ENCODE measurements at places on chromosomes 16 and 17.
A peak's percentile ranks its signal among the peaks of the same experiment; 100 is the strongest.

GRCh38 chr17:4965311-4965986 lies 2.2 kb downstream of the SPAG7 start:
- no peak for DNase-seq

GRCh38 chr17:77737442-77738265 lies 220.8 kb upstream of the TNRC6C start:
- DNase-seq, result no peak

DNA sequence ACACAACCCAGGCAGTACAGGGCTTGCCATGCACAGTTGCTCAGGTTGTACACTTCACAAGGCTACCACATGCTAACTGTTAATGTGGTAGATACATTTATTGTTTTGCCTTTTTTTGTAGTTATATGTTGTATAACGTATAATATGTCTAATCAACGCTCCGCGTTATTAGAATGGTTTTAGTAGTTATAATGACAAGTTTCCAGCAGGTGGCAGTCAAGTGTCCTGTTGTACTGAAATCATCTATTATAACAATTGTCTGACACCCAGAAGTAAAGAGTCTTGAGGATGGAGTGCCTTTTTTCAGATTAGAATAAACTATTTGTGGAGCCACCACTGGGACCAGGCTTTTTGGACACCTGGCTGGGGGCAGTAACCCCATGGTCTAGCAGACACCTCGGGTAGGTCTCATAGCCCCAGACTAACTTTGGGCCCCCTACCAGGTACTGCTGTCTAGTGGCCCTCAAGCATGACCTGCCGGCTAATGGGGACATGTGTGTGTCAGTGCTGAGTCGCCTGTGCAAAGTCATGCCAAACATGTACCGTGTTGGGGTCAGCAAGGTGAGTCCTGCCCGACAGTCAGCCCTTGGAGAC lies 32.8 kb downstream of the MYO15A start:
- peak; percentile 12 for DNase-seq

- no peak for DNase-seq
Measured at GRCh38 chr16:72666267-72666666, 381.7 kb downstream of the ZFHX3 start.

- no peak for DNase-seq
Measured at GRCh38 chr17:34580685-34581445, 1.5 kb downstream of the TMEM132E start.

DNA sequence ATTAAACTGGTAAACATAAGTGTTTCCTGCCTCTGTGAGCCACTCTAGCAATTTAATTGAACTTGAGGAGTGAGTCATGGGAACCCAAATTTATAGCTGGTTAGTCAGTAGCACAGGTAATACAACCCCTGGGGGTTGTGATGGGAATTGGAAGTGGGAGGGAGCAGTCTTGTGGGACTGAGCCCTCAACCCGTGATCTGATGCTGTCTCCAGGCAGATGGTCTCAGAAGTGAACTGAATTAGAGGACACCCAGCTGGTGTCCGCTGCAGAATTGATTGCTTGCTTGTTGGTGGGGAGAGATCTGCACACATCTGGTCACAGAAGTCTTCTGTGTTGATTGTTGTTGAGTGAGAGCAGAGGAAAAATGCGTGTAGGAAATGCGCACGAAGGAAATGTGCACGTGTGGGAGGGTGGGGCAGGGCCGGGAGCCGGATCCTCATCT lies 7.7 kb upstream of the ST6GALNAC2 start:
- peak; percentile 37 for DNase-seq

GRCh38 chr16:5634666-5635180 lies 537.1 kb upstream of the EEF2KMT start:
- DNase-seq, result no peak

GRCh38 chr17:67557921-67558320 lies 159.8 kb upstream of the NOL11 start:
- DNase-seq, result no peak

DNA sequence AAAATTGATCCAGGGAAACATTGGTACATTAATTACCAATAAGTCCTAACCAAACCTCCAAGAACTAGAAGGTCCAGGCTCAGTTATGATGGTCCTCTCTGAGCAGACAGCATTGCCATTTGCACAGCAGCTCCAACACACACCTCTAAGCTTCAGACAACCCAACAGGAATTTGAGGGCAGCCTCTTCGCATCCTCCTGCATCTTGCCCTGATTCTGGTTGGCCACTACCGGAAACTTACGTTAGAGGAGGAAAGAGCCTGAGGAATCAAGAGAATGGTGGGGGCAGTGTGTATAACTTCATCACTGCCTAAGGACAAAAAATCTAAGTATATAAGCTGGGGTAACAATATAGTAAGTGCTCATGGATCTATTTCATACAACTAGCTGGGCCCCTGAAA lies 15.7 kb downstream of the FAM117A start:
- no peak for DNase-seq

GRCh38 chr16:89610108-89610453 lies 3.4 kb upstream of the DPEP1 start:
- DNase-seq, result no peak

- DNase-seq, result no peak
Measured at GRCh38 chr17:65139101-65139764, 2.1 kb downstream of the RGS9 start.

- no peak for DNase-seq
Measured at GRCh38 chr16:62876133-62876532, 839.9 kb upstream of the CDH8 start.

DNA sequence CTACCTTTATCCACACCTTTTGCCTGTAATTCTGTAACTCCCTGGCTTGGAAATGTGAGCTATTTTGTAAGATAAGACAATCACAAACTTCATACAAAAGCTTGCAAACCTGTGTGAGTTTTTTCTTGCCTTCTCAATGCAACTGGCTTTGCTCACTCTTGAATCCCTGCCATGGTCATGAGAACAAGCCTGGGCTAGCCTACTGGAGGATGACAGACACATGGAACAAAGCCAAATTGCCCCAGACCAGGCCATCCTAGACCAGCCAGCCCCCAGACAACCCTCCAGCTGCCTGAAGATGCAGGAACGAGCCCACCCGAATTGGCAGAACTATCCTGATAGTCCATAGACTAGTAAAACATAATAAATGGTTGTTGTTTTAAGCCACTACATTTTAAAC lies 466.6 kb upstream of the ERCC4 start:
- no peak for DNase-seq

- peak; percentile 52 for DNase-seq
Measured at GRCh38 chr17:44865231-44865660, 17.6 kb downstream of the HIGD1B start.

- DNase-seq, result peak; percentile 28
Measured at GRCh38 chr17:55264278-55264644, 499 bp upstream of the HLF start.

GRCh38 chr17:30545024-30545423 lies 67.8 kb downstream of the GOSR1 start:
- no peak for DNase-seq

- DNase-seq, result no peak
Measured at GRCh38 chr17:66459811-66460270, 157.4 kb downstream of the PRKCA start.

- DNase-seq, result no peak
Measured at GRCh38 chr17:40313668-40314583, 4.9 kb downstream of the RARA start.

- DNase-seq, result no peak
Measured at GRCh38 chr17:76266244-76266938, 1.2 kb downstream of the UBALD2 start.

GRCh38 chr16:50731130-50731988 lies 10.5 kb upstream of the CYLD start:
- DNase-seq, result no peak

DNA sequence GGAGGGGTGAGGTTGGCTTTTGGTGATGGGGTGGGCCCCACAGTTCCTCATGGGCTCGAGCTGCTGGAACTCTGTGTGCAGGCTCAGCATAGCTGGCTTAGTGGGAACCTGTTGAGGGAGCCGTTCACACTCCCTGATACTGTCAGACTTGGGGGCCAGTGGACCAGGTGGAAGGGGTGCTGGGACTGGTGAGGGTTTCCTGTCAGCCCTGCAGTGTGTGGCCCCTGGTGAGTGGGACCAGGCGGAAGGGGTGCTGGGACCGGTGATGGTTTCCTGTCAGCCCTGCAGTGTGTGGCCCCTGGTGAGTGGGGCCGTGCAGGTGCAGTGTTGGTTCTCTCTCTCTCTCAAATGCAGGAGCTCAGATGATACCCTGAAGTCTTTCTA lies 45.1 kb upstream of the ZNF750 start:
- DNase-seq, result no peak

GRCh38 chr17:43898446-43898845 lies 8.9 kb downstream of the MPP2 start:
- no peak for DNase-seq

DNA sequence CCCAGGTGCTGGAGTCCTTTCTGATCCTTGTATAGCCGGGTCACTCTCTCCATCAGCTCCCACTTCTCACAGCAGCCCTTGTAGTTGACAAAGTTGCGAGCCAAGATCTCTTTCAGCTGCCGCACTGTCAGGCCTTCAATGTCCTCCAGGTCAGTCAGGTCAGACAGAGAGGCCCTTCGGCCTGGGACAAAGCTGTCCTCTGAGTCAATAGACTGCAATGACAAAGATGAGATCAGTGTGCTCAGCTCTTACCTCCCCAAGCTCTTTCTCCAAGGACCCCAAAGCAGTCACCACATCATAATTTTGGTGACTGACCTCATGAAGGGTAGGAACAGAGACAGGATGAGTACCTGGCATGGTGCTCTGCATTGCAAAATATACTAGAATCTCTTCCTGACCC lies 36.1 kb downstream of the LIG3 start:
- DNase-seq, result no peak

DNA sequence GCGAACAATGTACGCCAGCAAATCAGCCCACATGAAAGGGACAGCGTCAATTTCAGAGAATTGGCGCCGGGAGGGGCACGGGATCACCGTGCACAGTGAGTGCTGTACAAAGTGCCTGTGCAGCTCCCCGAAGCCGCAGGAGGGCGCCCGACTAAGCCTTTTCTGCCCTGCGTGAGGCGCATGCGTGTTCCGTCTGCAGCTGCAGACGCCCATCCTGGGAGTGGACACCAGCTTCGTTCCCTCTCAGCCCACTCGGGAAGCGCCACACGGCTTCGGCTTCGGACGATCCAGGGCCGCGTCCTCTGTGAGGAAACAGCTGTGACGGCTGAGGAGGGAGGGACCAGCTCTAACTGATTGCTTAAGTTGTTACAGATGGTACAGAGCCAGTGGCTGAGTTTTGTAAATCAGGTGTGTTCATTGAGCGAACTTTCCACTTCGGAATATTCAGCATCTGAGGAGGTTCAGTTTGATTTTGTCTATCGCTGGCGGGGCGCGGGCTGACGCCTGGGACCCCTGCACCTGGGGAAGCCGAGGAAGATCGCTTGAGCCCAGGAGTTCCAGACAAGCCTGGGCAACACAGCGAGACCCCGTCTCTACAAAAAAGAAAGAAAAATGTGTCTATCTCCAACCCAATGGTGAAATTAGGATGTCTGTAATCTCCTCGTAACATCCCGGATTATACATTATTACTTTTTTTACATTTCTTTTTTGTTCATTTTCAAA lies 15.4 kb upstream of the ZNF287 start:
- peak; percentile 81 for DNase-seq

- DNase-seq, result no peak
Measured at GRCh38 chr16:56616608-56617211, 8.3 kb downstream of the MT2A start.

DNA sequence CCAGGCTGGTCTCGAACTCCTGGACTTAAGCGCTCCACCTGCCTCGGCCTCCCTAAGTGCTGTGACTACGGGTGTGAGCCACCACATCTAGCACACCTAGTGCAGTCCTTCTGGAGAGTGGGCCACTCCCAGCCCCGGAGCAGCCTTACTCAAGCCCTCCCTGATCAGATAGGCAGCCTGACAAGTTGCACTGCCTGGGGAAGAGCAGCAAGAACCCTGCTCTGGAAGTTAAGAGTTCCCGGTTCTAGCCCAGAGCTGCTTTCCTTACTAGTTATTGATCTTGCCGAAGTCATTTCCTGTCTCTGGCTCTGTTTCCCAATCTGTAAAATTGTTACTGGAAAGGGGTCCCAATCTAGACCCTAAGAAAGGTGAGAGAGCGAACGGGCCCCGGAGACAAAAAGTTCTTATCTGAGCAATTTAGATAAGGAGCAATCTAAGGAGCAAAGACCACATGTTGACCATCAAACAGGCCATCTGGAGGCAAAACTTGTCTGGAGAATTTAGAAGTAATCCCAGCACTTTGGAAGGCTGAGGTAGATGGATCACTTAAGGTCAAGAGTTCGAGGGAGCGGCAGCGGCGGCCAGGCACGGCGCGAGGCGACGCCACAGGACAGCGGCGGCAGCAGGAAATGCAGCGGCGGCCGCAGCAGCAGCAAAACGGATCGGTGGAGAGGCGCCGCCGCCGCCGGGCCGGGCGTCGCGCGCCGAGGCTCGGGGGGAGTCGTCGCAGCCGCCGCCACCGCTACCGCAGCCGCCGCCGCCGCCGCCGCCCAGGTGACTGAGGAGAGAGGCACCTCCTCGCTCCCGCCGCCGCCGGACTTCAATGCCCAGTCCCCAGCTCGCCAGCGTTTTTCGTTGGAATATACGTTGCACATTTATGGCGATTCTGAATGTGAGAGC lies 4.3 kb upstream of the NAGLU start:
- DNase-seq, result peak; percentile 23

- no peak for DNase-seq
Measured at GRCh38 chr16:8678068-8678927, 3.9 kb downstream of the ABAT start.

DNA sequence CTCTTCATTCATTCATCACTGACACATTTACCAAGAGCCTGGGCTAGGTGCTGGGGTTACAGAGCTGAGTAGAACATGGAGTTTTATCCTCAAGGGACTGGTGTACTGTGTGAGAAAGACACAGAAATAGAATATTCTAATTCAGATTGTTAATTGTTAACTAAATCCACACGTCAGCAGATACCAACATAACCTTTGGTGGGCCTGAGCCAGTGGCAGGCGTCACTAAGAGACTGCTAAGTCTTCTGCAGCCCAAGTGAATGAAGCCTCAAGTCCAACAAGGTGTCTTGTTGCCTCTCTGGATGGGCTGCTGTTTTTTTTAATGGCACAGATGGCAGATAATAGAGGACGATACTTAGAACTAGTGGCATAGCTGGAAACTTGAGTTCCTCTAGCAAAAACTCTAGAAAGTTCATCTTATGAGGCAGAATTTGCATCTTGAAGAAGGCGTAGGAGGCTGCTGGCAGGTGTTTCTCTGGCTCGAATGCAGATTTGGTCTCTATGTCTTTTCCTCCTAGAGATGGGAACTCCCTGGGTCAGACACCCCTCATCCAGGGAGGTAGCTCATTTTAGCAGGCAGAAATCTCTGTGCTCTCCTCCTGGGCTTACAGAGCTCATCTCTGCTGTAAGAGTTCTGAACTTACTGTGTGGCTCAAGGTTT lies 179.5 kb downstream of the NTN1 start:
- DNase-seq, result no peak

DNA sequence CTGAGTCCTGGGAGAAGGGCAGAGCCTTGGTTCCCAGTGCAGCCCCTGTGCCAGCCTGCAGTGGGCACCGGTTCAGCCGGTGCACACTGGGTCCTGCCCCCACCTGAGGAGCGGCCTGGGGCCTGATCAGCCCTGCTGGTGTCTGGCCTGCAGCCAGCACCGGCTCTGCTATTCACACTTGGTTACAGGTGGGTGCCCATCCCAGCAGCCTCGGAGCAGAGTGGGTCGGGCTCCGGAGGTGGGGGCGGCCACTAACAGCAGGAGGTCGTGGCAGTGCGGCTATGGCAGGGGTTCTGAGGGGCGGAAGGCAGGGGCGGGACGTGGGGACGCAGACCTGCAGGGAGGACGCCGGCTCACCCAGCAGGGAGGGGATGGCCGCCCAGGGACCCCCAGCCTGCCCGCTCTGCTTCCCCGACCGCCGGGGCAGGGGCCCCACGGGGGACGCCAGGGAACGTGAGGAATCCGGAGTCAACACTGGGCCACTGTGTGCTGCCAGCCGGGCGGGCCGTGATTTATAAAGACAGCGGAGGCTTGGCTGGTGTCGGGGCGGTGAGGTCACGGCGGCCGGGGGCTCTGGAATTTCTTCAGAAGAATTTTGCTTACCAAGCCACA lies 20.3 kb downstream of the METRNL start:
- peak; percentile 21 for DNase-seq

All from COR-L47 (cell line).